Omental fat pad (tissue), 4 donors: ENCODE measurements at places on chromosomes 3 and 15.

GRCh38 chr3:157533298-157534070, 30.3 kb upstream of the VEPH1 start:
- no peak for DNase-seq

- DNase-seq: no peak
Measured at GRCh38 chr3:17089314-17089700, 204.6 kb downstream of the PLCL2 start.

DNA sequence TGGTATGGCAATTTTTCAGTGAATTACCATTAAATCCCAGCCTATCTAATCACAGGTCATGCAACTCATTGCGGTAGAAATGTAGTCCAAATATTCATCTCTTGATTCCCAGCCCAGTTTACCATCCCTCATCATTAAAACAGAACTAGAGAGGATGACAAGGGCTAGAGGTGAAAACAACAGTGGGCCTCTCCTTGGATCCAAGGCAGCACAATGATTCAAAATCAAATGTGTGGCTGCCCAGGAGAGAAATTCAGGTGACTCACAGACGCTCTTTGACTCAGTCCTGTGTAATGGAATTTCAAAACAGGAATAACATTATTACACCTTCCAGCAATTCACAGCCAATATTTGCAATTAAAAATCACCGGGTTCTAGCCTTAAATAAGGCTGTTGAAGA, 246.5 kb downstream of the TBL1XR1 start:
- no peak for DNase-seq

DNA sequence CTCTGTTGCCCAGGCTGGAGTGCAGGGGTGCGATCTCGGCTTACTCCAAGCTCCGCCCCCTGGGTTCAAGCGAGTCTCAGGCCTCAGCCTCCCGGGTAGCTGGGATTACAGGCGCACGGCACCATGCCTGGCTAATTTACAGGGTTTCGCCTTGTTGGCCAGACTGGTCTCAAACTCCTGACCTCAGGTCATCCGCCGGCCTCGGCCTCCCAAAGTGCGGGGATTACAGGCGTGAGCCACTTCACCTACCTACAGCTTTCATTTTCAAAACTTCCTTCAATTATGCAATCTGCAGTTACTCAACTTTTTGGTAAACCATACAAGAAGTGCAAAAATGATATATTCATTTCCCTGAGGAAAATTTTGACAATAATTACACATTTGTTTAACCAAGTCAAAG, 14.0 kb downstream of the NANOGP8 start:
- no peak for DNase-seq

GRCh38 chr3:85161544-85161943, 202.8 kb downstream of the CADM2 start:
- DNase-seq: no peak

DNA sequence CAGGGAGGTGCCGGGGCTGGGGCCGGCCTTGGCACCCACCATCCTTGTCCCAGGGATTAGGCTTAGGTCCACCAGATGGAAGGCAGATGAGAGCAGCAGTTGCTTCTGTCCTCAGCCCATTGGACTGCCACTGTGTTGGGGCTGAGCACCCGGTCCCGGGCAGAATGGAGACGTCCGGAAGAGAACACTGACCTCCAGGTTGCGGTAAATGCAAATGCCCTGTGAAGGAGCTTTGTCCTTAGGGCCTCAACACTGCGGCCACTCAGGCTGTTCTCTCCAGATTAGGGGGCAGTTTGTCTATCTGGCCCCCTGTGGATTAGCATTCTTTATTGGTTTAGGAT, at the start of gene SERINC4:
Gene SERINC4 (minus strand): TSS at position 276 of the 341 bp plus-strand sequence. CDS start 234 bp downstream, at position 42.
- no peak for DNase-seq

DNA sequence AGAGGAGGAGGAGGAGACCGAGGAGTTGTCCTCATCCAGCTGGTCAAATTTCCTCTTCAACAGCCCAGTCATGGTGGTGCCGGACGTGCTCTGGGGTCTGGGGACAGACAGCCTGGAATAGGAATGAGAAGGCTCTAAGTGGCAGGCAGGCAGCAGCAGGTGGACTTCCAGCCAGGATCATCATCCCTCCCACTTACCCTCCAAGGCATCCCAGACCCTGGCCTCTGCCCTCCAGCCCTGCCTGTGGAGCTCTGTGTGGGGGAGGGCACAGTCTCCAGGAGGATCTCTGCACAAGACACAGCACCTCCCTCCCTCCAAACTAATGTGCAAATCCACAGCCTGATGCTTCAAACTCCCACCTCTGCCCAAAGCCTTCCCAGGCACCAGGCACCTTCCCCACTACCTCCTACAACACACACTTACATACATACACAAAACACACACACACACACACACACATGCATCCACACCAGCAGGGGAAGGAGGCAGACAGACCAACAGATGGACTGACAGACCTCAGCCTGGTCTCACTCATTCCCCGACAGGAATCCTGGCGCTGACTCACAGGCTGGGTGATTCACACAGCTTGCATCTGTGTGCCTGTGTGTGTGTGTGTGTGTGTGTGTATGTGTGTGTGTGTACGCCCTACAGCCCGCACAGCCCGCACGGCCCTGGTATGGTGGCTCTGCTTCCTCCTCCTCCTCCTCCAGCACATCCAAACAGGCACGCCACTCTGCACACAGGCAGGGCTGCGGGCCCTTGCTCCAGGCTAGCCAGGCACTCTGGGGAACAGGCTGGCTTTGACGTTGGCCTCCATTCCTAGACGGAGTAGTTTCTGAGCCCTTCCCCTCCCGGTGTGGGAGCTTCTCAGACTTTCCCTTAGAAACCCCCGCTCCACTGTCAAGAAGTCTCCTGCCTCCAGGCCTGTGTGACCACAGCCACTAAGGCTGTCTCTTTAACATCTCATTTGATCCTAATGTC, 6.5 kb downstream of the CSRNP1 start:
- peak; percentile 79 for DNase-seq

GRCh38 chr15:75570126-75570845, 8.8 kb downstream of the PTPN9 start:
- no peak for DNase-seq

GRCh38 chr15:40776537-40777141, 6.9 kb downstream of the C15orf62 start:
- no peak for DNase-seq

- DNase-seq: no peak
Measured at GRCh38 chr15:89462198-89462912, 34.0 kb downstream of the RHCG start.

DNA sequence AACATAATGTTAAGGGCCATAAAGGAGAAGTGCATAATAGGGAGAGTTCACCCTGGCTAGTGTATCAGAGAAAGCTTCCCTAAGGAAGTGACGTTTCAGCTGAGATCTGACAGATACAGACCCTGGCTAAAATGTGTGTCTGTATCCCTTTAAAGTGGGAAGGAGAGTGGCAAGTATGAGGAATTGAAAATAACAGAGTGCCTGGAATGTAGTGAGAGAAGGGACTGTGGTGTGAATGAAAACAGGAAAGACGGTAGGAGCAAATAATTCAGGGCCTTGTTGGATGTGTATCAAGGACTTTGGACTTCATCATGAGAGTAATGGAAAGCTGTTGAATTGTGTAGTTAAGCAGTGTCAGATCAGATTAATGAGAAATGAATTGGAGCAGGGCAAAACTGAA, 30.5 kb downstream of the NEO1 start:
- DNase-seq: no peak

- no peak for DNase-seq
Measured at GRCh38 chr3:116161575-116162525, 283.4 kb downstream of the LSAMP start.

DNA sequence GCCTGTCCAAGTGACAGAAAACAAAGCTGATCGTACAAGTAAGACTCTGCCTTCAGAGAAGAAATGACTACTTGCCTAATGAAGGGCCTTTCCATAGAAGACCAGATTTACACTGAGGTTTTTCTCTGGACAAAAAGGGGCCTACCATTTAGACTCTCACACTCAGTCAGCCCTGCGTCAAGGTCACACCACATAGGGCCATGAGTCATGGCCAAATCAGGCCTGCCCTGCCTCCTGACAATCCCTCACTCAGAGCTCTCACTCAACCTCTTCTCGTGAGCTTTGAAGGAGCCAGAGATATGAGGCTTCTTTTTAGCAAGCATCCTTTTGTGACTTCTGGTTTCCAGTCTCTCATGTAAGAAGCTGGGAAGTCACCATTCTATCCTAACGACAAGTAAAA, 68.1 kb upstream of the NMNAT3 start:
- no peak for DNase-seq

DNA sequence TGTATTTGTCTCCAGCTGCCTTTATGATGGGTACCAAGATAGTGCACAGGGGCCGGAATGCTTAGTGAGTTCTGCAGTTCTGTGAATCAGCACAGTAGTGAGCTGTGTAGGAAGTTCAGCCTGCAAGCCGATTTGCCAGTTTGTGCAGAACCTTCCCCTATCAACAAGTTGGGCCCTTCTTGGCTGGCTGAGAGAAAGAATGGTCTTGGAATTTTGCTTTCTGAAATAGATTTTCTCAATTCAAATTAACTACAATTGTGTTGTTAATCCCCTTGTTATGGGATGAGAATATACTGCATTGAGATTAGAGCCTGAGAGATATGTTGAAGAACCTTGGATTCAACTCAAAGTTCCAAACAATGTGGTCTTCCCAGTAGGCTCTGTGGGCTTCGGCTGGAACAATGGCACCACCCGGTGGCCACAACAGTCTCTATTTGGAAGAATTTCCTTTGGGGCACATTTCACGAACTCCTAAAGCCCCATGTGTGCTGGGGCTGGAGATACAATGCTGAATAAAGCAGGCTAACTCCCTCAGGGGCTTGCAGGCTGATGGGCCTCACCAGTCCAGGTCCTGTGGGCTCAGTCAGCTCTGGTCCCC, 59.1 kb downstream of the TRIM42 start:
- peak; percentile 40 for DNase-seq

DNA sequence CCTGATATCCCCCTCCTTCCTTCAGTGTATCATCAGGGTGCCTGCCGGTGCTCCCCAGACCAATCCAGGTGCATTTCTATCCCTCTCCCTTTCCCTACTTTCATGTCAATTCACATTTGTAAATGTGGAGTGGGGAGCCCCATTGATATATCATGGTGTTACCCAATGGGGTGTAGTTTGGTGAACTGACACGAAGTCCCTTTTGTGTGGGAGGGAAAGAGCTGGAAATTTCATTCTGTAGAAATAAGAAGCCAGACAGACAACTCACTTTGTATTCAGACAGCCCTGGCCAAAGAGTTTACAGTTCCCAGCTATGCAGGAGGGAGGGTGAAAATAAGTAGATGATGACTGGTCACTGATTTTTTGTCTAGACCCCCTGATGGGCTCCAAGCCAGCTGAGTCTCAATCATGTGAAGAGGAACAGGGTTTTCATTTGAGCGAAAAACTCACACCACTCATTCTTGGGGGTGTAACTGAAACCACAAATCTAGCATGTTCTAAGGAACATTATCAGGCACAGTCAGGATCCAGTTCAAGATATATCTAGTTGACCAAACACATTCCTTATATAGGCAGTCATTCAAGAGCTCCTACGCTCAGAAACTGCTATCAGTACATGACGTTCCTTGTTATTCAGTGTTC, 58.9 kb downstream of the LMCD1 start:
- DNase-seq: no peak

GRCh38 chr3:193593668-193594030, 641 bp downstream of the OPA1 start:
- DNase-seq: no peak

DNA sequence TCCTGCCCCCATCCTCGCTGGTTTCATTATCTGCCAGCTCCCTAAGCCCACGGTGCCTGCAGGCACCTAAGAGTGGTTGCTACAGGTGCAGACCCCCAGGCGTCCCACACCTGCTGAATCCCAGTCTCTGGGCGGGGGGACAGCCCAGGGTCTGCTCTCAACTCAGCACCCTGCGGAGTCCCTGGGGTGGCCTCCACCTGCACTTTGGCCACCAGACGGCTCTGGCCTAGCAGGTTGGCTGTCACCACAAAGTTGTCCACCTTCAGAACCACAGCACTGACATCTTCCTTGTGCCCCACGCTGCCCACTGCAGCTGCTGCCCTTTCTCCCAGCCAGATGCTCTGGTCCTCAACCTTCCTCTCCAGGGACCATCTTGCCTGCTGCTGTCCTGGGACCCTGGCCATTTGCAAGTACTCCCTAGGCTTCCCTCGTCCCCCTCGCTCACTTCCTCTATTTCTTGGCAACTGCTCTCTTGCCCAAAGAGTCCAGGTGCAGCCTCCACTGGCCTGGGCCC, 34.9 kb upstream of the SNRPA1 start:
- no peak for DNase-seq

- DNase-seq: no peak
Measured at GRCh38 chr3:159807137-159808040, 181.2 kb upstream of the IL12A start.

GRCh38 chr3:12015627-12016026, 11.4 kb downstream of the SYN2 start:
- no peak for DNase-seq

DNA sequence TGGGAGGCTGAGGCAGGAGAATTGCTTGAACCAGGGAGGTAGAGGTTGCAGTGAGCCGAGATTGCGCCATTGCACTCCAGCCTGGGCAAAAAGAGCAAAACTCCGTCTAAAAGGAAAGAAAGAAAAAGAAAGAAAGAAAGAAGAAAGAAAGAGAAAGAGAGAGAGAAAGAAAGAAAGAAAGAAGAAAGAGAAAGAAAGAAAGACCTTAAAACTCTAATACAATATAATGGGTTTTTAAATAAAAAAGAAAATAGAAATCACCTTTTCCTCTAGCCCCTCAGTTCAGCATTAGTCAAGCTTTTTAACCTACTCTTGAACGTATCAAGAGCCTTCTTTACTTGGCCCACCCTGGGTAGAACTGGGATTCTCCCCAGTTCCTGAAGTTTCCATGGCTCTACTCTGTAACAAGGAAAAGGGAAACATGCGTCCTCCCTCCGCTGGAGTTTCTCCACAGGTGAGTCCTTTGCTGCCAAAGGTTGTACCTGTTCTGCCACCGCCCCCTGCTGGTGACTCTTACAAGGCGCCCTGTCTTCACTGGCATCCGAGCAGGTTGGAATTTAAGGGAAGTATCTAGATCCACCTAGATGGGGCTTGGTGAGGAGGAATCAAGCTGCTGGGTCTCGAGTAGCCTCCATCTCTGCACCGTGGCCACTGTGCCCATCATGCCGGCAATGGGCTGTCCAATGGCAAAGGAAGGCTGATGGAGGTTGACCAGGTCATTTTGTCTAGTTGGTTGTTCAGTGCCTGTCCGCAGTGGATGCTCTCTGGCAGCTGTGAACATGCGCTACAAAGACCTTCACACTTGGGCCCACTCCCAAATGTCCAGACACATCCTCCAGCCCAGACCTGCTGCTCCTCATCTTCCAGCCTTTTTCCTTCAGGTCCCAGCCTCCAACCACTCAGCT, 20.6 kb upstream of the EPHB3 start:
- peak; percentile 79 for DNase-seq

- DNase-seq: no peak
Measured at GRCh38 chr3:144369129-144369879, 397.7 kb downstream of the DIPK2A start.

GRCh38 chr15:40790718-40791117, 16.2 kb upstream of the ZFYVE19 start:
- DNase-seq: no peak
